ENCODE measurements at places on chromosomes 1 and 21.
A peak's percentile ranks its signal among the peaks of the same experiment; 100 is the strongest.

- no peak for DNase-seq
These were observed 163.6 kb downstream of the ST6GALNAC3 start for GRCh38 chr1:76238094-76238628.

GRCh38 chr1:244219802-244220201 lies 168.7 kb downstream of the ZBTB18 start:
- no peak for DNase-seq

GRCh38 chr1:206890125-206891060 lies 6.8 kb upstream of the IL24 start:
- DNase-seq: no peak

GRCh38 chr1:246583448-246584185 lies 17.4 kb downstream of the CNST start:
- no peak for DNase-seq

- DNase-seq: no peak
These were observed 98.0 kb upstream of the HP1BP3 start for GRCh38 chr1:20885121-20885520.

- no peak for DNase-seq
These were observed 19.7 kb downstream of the ACBD6 start for GRCh38 chr1:180482425-180483275.

DNA sequence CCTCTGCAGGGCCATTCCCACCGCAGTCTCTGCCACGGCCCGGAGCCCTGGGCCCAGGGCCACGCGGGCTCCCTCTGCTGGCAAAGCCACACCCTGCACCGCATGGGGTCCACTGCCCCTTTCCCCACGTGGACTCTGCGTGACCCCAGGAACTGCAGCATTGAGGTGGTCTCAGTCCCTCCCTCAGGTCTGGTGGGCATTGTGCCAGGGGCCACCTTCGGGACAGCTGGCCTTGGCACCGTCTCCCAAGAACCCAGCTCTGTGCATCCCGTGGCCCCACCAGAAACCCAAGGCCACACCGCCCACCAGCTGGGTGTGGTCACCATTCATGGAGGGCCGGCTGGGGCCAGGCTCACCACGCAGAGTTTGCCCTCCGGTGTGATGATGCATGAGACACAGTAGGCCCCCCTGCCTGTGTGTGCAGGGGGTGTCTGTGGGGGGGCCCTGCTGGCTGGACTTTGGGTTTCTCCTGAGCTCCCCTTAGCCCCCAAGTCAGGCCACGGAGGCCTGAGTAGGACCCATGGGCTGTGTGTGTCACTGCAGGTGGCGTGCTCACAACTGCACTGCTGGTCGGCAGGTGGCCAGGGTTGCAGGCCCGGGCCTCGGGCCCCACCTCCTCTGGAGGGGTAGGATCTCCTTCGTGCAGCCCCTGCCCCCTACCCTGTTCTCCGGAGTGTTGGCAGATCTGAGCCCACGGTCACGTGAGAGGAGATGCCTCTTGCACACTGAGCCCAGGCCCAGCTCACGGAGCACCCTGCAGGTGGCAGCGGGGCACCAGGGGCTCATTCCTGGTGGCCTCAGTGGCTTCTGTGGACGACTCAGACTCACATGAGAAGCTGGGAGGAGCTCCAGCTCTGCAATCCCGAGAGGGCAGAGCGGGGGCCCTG lies 5.8 kb downstream of the VWA1 start:
- DNase-seq: peak; percentile 67

DNA sequence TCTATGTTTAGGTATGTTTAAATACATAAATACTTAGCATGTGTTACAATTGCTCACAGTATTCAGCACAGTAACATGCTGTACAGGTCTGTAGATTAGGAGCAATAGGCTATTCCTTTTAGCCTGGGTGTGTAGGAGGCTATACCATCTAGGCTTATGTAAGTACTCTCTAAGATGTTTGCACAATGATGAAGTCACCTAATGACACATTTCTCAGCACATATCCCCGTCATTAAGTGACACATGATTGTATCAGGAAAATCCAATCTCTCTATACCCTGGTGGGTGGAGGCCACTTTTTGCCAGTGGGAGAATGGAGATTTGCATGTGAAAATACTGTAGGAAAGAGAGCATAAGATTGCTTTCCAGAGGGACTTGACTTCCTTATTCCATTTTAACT lies 5.5 kb upstream of the TEDDM1 start:
- no peak for DNase-seq

DNA sequence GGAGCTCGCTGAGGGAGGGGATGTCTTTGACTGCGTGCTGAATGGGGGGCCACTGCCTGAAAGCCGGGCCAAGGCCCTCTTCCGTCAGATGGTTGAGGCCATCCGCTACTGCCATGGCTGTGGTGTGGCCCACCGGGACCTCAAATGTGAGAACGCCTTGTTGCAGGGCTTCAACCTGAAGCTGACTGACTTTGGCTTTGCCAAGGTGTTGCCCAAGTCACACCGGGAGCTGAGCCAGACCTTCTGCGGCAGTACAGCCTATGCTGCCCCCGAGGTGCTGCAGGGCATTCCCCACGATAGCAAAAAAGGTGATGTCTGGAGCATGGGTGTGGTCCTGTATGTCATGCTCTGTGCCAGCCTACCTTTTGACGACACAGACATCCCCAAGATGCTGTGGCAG lies 1.4 kb downstream of the TSSK3 start:
- no peak for DNase-seq
